T-helper 1 cell (primary cell): ENCODE measurements at places on chromosomes 1 and 21.
A peak's percentile ranks its signal among the peaks of the same experiment; 100 is the strongest.

DNA sequence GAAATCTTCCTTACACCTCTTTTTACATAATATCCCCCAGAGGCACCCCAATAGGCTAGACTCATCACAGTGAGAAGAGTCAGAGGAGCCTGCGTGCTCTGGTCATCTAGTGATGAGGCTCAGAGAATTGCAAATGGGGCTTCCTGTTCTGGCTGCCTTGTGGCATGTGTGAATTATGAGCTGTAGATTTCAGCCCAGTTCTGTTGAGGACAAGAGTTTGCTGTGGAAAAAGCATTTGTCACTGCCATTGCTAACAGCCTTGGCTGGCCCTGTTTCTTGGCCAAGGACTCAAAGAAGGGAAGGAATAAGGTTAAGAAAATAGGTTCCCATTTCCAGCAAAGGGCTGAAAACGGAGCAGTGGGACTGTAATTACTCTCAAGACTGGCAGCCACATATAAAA, 30.7 kb downstream of the MRAP start:
- no peak for DNase-seq

DNA sequence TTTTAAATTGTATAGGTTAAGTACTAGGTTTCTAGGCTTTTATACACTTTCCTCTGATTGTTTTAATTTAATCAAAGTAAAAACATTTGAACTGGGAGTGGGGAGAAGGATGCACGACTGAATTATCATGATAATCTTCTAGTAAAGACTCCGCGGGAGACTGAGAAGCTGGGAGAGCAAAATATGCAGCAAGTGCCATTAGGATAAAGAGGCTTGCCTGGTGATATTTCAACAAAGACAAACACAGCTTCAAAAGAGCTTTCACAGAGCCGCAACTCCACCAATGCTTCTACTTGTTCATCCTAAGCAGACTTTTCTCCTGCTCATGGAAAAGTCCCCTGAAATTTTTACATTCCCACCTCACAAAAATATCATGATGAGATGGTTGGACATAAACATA, 239.0 kb upstream of the PTBP2 start:
- no peak for DNase-seq

GRCh38 chr1:230752407-230752806, 5.2 kb downstream of the CAPN9 start:
- no peak for DNase-seq

DNA sequence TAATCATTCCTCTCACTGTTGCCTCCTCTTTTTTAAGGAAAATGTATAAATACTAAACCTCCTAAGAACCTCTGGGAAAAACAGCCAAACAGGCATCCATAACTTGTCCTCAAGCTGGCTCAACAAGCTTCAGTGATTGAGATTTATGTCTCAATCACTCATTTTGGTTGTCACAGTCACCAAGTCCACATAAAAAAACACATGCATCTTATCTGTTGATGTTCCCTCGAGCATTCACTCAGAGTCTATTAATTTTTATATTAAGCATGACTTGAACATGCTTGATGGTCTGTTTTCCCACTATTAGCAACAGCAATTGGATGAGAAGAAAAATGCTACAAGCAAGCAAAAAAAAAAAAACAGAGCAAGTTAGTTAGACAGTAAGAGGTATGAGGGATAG, 254.3 kb downstream of the RGS7 start:
- DNase-seq, result no peak

DNA sequence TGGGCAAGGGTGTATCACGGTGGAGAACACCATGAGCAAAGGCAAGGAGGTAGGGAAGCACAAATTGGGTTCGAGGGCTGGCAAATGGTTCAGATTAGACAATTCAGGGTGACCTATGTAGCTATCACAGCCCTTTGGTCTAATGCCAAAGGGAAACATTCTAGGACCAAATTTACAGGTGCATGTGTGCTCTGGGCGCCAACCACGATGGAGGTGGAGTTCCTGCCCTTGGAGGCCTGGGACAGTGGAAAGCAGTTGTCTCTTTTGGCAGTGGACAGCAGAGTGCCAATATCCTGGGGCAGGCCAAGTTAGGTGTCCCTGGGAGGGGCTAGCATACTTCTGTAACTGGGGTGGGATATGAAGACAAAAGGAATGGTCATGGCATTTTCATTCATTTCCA, 40.1 kb downstream of the IGFN1 start:
- DNase-seq, result no peak

DNA sequence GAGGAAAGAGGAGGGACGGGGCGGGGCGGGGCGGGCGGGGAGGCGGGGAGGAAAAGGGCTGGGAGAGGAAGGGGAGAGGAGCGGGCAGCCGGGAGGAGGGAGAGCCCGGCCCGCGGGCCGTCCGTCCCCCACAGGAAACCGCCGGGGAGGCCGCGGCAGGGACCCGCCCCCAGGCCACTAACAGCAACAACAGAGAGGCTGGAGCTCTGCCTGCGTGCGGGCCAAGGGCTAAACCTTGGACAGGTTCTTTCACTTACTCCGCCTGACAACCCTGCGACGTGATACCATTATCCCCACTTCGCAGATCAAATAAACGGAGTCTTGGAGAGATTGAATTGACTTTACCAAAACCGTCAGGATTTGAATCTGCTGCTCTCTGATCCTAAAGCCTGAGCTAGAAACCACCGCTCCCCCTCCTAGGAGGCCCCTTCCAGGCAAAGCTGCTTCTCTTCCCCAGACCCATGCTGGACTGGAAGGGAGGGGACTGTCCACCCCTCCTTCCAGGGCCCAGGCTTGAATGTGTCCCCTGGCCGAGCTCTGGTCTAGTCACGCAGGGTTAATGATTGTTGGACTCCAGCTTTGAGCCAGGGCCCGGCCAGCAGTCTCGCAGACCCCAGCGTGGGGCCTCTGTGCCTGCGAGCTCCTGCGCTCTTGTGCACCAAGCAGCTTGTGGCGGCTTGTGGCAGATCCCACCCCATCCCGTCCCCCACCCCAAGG, at the start of gene EVA1B:
TSS of gene EVA1B (minus strand) at position 10 of the 717 bp plus-strand sequence. CDS start 608 bp downstream, outside the sequence.
- peak; percentile 53 for DNase-seq

DNA sequence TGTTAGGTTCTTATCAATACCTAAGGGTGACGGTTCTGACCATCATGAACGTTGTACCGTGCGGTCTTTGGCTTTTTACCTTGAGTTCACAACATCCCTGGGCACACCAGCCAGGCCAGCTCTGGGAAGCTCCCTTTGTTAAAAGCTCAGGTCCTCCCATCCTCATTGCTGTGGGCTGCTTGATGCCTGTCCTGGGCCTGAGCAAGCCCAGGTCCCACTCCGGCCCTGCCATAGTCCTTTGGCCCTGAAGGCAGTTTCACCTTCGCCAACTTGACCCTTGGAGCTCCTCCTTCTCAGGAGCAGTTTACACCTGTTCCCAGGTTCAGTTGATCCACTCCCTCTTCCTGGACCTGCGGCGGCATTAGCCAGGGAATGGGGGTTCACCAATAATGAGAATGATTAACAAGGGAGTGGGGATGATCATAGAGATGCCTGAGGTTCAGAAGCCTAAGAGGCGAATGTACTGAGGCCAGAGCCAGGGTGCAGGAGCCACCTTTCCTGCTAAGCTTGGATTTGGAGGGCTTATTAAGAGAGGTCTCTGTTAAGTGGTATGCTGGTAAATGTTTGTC, 40.2 kb downstream of the DHCR24 start:
- DNase-seq, result no peak

DNA sequence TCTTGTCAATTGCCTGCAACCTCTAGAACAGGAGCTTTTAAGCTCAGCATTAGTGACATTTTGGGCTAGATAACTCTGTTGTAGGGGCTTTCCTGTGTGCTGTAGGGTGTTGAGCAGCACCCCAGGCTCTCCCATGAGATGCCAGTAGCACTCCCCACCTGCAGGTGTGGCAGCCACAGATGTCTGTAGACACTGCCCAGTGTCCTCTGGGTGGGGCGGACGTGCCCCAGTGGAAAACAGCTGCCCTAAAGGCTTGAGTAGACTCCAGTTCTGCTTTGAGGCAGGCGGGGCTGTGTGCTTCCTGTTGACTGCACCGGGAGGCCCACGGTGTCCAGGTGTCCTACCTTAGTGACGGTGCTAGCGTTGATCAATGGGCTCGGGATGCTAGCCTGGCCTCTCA, 16.9 kb upstream of the PWP2 start:
- DNase-seq, result no peak

- DNase-seq, result no peak
These were observed 1.7 kb upstream of the MRPS15 start for GRCh38 chr1:36465731-36466369.

GRCh38 chr1:11736746-11737639, 1.1 kb downstream of the AGTRAP start:
- peak; percentile 24 for DNase-seq
